ENCODE measurements at places on chromosomes 12 and 14. TPM values are rescaled to one million over a fixed set of nuclear protein-coding genes. Genes with fewer than 3 reads are reported as not detected.

Gene BICD1
- 12.8 TPM for total RNA-seq

Gene CLEC1A
- total RNA-seq = 12.1 TPM

Gene APOF
- total RNA-seq = not detected

Gene WDR89
- total RNA-seq = 10.6 TPM

Gene PLA2G1B
- total RNA-seq = not detected

Gene ACRBP
- total RNA-seq = 0.51 TPM

Gene SLCO1B3
- total RNA-seq = not detected

Gene RIMKLB
- total RNA-seq = 31.8 TPM

Gene ASIC1
- not detected for total RNA-seq

Gene PCK2
- 7.6 TPM for total RNA-seq

Gene ENDOU
- total RNA-seq = under 0.01 TPM

Gene CLEC6A
- total RNA-seq = not detected

Gene PXMP2
- 18.7 TPM for total RNA-seq

Gene TSPAN8
- total RNA-seq = not detected

Gene AMN1
- total RNA-seq = 7.8 TPM

Gene CABP1
- total RNA-seq = not detected

Gene AMIGO2
- 1.3 TPM for total RNA-seq

Gene JPH4
- total RNA-seq = 0.13 TPM

Gene VWF
- 467 TPM for total RNA-seq

Gene P3H3
- 22.6 TPM for total RNA-seq

Gene NTN4
- total RNA-seq = 516 TPM

Gene LMO3
- total RNA-seq = not detected

Gene NTS
- total RNA-seq = 0.26 TPM

Gene DIO2
- total RNA-seq = not detected

Gene SPSB2
- total RNA-seq = 2.9 TPM

Gene SSPN
- total RNA-seq = 0.39 TPM

Gene GLS2
- total RNA-seq = 0.13 TPM

Gene OVCH1
- not detected for total RNA-seq

Gene SMCO3
- 0.89 TPM for total RNA-seq

Gene GUCY2C
- not detected for total RNA-seq

Gene CDH24
- total RNA-seq = 1.9 TPM

Gene ACVRL1
- total RNA-seq = 416 TPM

Gene KRT83
- not detected for total RNA-seq

Gene P2RX7
- total RNA-seq = 3.9 TPM

Gene DCP1B
- 4.3 TPM for total RNA-seq

Gene SPIC
- total RNA-seq = not detected

Gene KRT71
- total RNA-seq = not detected

Gene RNASE4
- total RNA-seq = 26.9 TPM
